ENCODE measurements at places on chromosomes 3 and 15.

DNA sequence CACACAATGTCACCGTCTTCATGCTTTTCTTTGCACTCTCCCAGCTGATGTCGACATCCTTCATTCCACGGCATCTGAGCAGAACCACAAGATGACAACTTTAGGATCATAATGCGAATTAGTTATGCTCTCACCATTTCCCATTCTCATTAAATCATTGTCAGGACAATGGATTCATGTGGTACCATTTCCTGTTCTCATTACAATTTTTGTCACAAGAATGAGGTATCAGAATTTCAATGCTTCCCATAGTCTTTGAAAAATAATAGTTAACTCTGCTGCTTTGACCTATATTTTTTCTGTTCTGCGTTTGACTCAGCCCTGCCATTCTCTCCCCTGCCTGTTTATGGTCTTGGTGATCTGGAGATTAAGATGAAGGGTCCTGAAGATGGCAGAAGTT is 175.7 kb upstream of the MDFIC2 start:
- DNase-seq, result no peak

DNA sequence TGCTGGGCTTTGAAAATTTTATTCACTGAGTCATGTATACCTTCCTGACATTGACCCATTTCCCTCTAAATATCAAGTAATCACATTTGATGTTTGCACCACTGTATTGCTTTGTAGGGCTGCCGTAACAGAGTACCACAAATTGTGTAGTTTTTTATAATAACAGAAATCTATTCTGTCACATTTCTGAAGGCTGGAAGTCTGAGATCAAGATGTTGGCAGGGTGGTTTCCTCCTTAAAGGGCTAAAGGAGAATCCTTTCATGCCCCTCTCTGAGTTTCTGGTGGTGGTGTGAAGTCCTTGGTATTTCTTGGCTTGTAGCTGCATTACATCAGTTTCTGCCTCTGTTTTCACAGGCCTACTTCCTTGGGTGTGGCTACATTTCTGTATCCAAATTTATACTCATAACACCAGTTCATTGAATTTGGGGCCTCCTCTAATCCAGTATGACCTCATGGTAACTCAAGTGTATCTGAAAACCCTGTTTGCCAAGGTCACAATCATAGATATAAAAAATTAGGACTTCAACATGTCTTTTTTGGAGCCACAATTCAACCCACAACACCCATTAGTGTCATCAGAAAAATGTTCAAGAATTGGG is 29.1 kb upstream of the ST6GAL1 start:
- DNase-seq, result no peak

- DNase-seq, result no peak
Observed at GRCh38 chr15:98873441-98874218, 134.0 kb downstream of the PGPEP1L start.

GRCh38 chr3:64023861-64024223 is 548 bp upstream of the PSMD6 start:
- DNase-seq, result no peak

DNA sequence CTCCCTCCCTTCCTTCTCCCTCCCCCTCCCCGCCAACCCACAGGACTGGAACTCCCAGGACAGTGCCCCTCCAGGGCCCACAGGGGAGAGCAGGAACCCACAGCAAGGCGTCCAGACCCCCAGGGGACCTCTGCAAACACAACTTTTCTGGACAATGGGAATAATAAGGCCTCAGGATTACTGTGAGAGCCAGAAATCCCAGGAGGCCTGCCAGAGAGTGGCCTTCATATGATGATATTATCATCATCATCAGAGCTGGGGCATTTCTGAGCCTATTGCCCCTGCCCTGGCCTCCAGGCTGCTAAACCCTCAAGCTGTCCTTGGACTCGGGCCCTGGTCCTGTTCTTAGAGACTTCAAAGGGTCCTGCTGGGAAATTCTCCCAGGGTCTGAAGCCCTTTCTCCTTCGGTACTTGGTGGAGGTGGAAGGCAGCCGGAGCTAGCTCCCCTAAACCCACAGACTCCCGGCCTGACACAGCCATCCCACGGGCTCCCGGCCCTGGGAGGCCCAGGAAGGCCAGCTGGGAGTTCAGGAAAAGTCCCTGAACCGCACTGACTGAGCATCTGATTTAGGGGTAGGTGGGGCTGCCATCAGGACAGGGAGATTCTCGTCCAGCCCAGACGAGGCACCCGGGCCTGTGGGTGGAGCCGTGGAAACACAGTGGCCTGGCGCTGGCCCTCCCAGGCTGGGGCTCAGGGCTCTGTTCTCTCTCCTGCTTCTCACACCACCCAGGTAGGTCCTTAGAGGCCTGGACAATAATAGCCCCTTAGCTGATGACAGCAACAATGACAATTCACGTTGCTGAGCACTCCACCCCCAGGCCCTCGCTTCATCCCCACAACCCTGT is 4.9 kb downstream of the CALML4 start:
- no peak for DNase-seq

DNA sequence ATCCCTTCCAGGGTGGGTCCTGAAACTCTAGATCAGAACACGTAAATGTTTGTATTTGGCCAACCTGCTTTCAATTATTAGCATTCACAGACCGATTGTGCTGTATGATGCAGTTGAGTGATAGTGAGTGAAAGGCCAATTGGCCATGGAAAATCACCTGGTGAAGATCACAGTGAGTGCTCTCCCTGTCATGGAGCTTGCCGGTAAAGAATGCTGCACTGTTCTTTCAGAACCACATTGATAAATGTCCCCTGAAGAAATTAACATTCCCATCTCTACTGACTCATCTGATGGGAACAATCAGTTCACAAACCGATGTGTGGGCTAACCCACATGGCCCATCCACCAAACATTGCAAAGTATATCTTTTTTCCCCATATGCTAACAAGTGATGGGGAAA is 324.8 kb upstream of the TBL1XR1 start:
- no peak for DNase-seq

DNA sequence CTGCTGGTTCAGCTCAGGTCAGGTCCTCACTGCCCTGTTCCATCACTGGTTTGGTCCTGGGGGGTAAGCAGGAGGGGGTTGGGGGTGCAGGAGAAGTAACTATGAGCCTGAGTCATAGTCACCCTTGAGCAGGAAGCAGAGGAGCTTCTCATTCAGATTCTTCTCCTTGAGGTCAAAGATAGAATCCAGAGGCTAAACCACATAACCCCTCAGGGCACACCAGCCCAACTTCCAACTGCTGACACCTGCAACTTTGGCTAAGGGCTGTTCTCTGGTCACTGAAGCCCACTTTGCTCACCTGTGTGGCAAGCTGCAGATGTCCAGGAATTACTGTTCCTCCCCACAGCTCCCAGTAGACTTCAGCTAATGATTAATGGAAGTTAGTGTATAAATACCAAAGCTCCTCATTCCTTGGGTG is 48.8 kb upstream of the LRRFIP2 start:
- DNase-seq, result no peak

GRCh38 chr15:40925495-40925862 is 3.7 kb upstream of the DLL4 start:
- DNase-seq, result no peak

DNA sequence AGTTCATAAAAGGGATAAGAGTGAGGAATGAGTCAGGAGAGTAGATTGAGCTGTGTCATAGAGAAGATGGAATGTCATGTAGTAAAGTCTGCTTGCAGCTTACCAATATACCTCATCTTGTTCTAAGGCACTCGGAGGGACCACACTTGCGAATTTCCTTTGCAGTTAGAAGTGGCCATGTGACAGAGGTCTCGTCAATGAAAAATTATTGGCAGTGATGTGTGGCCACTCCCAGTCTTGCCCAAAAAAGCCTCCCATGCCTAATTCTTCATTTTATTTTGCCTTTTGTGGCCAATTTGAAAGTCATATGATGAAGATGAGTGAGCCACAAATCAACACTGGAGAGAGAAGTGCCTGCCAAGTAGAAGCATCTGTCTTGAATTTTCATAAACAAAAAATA is 465.6 kb upstream of the ZNF385D start:
- no peak for DNase-seq

DNA sequence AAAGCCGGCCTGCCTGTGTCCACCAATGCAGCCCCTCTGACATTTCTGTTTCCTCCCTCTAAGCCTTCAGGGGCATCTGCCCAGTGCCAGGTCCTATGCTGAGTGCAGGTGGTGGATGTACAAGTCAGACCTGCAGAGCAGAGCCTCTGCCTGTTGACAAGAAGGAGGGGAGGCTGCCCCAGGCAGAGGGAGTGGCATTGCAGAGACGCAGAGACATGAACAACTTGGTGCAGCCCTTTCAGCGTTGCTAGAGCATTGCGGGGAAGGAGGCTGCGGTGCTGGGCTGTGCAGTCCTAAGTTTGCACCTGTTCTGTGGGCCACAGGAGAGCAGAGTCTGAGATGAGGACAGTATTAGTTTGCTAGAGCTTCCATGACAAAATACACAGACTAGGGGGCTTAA is 65.2 kb downstream of the LSM3 start:
- DNase-seq, result no peak

DNA sequence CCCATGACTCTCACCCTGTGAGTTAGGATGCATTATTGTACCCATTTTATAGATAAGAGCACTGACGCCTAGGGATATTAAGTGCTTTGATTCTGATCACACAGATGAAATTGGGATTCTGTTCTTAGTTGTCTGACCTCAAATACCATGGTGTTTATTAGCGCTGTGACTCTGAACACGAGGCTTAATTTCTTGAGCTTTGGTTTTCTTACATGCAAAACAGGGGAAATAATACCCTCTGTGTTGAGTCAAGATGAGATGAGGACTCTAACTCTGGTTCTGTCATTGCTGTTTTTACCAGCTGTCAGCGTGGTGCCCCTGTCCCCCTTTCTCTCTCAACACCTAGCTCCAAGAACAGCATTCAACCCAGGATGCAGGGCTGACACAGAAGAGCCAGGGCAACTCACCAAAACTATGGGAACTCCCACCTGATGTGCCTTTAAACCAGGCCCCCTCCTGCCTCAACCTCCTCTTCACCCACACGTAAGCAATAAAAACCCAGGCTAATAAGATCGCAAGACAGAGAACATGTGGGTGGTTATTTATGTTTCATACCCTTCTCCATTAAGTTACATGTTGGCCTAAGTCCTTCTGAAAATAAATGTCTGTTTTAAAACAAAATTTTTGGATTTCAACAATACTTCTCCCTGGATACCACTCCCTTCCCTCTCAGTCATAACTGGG is 100.1 kb upstream of the SPATA12 start:
- no peak for DNase-seq

DNA sequence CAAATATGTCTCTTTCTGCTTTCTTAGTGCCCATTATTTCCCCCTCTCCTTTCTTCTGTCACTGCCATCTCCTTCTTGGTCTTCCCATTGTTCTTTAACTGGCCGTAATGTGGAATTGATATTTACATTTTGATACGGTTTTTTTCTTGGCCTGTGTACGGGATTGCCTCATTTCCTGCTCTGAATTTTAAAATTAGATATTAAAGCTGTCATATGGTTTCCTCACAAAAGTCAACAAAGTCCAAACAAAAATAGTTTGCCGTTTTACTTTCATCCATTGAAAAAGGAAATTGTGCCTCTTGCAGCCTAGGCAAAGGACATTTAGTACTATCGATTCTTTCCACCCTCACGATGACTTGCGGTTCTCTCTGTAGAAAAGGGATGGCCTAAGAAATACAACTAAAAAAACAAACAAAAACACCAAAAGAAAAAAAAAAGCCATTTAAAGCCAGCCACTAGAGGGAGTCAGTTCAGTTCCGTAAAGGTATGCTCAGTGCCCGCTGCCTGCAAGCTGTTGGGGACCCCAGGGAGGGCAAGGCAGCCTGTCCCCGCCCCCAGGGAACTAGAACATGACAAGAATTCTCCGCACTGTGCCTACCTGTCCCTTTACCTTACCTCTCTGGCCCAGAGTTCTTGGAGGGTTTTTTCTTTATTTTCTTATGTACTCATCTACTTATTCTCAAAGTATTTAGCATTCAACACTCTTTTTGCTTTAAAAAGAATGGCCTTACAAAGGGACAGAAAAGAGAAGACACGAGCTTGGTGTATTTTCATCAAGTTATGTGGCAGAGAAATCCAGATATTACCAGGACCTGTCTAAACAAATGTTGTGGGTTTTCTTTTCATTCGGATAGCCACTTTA is 30.0 kb upstream of the NR2E3 start:
- DNase-seq, result peak; percentile 28

- no peak for DNase-seq
Observed at GRCh38 chr3:59518283-59519055, 468.6 kb upstream of the CFAP20DC start.

- no peak for DNase-seq
Observed at GRCh38 chr3:63670544-63670943, 18.1 kb downstream of the SNTN start.

DNA sequence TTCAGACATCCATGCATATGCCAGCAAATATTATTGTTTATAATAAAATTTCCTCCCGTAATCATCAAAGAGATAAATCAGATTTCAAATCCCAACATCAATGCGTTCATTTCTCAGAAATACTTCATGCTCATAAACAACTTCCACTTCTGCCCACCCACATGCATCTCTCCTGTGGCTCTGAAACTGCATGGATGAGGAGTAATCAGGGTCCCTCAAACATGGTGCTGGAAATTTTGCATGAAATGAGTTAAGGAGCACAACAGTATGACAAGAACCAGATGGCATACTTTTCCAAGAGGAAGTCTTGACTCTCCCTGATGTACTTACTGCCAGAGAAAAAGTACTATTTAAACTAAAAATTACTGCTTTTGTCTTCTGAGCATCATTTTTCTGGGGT is 26.9 kb upstream of the MFSD1 start:
- no peak for DNase-seq

GRCh38 chr3:139528281-139528680 is 11.3 kb downstream of the RBP1 start:
- no peak for DNase-seq

DNA sequence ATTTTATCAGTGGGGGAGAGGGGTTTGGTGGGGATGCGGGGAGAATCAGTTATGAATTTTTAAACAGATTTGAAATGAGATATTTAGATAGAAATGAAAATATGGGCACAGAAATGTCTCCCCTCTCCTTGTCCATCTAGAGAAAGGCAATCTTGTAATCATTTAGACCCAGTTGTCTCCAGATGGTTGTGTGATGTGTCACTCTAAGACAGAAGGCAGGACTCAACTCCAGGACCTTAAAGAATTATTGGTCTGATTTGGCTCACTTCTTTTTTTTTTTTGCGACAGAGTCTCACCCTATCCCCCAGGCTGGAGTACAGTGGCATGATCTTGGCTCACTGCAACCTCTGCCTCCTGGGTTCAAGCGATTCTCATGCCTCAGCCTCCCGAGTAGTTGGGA is 77.2 kb downstream of the EOMES start:
- DNase-seq, result no peak

GRCh38 chr15:70220490-70221096 is 122.9 kb upstream of the TLE3 start:
- DNase-seq, result no peak

DNA sequence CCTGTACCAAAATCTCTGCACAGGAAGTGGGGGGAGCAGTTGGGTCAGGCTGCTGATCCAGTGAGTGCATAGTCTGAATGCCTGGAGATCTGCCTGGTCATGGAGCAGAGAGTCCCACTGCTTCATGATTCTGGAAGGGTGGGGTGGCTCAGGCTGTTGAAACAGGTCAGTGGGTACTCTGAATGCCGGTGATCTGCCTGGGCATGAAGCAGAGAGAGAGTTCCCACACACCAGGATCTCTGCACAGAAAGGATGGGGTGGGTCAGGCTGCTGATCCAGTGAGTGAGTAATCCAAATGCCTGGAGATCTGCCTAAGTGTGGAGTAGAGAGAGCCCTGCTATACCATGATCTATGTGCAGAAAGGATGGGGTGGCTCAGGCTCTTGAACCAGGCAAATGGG is 16.1 kb upstream of the GCSAM start:
- no peak for DNase-seq
